WTC11 (cell line): ENCODE measurements at places on chromosomes 16 and 17. TPM values are rescaled to one million over a fixed set of nuclear protein-coding genes. Genes with fewer than 3 reads are reported as not detected.

Gene CDT1
- 142 to 154 TPM (median 149 TPM) in 3 replicates for total RNA-seq

GRCh38 chr16:66847533-66848067 is 3.4 kb downstream of the CA7 start:
- no peaks in the 10 kb centered on the region for H3K36me3 ChIP-seq
- peaks cover 58% of the 10 kb centered on the region for H3K27me3 ChIP-seq
- no peak overlapping the region for H3K27ac ChIP-seq
- no peak overlapping the region for H3K4me3 ChIP-seq
- peaks cover 13% of the 10 kb centered on the region for H3K4me1 ChIP-seq
- no peak for DNase-seq

DNA sequence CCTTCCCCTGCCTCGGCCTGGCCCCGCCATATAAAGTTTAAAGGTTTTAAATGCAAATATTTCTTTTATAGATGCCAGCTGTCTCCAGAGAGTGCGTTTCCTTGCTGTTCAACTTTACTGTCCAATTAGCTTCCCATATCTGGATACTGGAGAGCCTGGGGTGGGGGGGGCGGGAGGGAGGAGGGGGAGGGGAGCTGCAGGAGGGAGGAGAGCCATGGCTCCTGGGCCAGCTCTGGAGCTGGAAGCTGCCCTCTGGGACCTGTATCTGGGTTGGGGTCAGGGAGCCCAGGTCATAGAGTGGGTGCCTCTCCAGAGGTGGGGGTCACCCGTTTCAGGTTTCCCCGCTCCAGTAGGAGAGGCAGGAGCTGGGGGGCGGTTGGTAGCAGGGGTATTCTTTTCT is 6.2 kb upstream of the GSE1 start:
- H3K36me3 ChIP-seq = no peaks in the 10 kb centered on the region
- peaks cover 17% of the 10 kb centered on the region for H3K27me3 ChIP-seq
- H3K4me3 ChIP-seq = peak overlapping the region; percentile 64
- peaks cover 68% of the 10 kb centered on the region for H3K4me1 ChIP-seq
- no peak for DNase-seq

DNA sequence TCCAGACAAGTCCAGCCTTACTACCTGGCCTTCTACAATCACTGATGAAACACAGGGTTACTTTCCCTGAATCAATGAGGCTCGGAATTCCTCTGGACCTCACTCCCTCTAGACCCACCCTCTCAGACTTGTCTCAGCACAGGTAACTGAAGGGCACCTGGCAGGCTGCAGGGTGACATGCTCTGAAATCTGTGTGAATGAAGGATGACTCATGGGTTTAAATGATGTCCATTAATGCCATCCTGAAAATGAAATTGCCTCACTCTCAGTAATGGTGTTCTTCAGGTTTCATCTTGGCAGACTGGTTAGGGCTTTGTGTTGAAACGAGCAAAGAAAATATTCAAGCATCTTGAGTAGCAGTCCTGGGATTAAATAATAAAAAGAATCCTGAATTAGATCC is 134.4 kb downstream of the MAF start:
- H3K27me3 ChIP-seq = no peaks in the 10 kb centered on the region
- no peaks in the 10 kb centered on the region for H3K36me3 ChIP-seq
- no peaks in the 10 kb centered on the region for H3K4me1 ChIP-seq

Gene ITGB4
- total RNA-seq = 9.5 to 11.2 TPM (median 10.6 TPM) in 3 replicates

DNA sequence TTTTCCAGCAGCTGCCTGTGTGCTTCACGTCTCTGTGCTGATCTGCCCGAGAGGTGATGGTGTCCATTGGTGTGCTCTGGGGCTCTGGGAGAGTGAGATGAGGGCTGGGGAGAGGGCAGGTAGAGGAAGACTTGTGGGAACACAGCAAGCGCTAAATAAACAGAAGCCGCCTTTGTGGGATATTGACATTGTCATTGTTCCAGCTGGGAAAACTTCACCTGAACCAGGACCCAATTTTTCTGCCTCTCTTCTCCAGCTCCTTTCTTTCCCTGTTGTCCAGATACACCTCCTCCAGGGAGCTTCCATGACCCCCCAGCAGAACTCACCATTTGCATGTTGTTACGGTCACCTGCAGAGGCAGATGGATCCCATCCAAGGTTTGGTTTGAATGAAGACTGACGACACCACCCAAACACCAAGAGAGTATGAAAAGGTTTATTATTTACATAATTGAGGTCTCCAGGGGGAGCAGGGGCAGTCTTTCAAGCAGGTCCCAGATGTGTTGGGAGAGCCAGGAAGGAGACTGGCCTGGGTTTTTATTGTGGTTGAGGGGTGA is 3.6 kb upstream of the ITGA3 start:
- H3K4me1 ChIP-seq = peaks cover 56% of the 10 kb centered on the region
- no peak for DNase-seq
- H3K4me3 ChIP-seq = no peak overlapping the region
- H3K27ac ChIP-seq = no peak overlapping the region
- H3K27me3 ChIP-seq = peaks cover 18% of the 10 kb centered on the region

Gene MYH13
- total RNA-seq = not detected in 3 replicates

DNA sequence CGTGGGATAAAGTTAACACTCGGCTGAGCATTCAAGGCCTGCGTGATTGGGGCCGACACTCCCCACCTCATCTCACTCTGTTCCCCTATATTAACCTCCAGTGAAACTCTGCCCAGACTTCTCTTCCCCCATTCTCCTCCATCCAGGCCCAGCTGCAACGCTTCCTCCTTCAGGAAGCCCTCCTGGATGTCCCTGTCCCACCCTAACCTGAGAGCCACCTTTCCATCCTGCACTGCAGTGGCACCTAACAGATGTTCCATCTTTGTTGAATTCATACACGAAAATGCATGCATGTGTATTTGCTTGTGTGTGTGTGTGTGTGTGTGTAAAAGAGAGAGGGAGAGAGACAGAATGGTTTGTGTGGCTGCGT is 32.6 kb upstream of the SBK1 start:
- H3K36me3 ChIP-seq = no peaks in the 10 kb centered on the region
- peak overlapping the region; percentile 9; the same call in 1 of the 2 replicates for H3K4me3 ChIP-seq
- H3K4me1 ChIP-seq = peaks cover 47% of the 10 kb centered on the region
- H3K27ac ChIP-seq = no peak overlapping the region

DNA sequence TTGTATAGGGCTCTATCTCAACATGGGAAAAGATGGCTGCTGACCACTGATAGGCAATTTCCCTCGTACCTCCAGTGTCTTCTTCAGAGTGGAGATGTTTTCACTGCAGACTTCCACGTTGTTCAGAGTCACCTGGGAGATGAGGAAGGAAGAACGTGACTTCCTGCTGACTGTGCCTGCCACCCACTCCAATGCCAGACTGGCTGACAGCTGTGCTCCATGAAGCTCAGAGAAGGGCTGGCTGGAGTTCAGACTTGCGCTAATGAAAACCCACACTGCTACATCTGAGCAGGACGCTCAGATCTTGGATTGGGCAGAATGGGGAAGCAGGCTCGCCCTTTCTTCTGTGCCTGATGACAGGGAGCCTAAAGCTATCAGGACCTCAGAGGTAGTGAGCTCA is 33.1 kb downstream of the COG4 start:
- H3K4me3 ChIP-seq = no peak overlapping the region
- H3K4me1 ChIP-seq = no peaks in the 10 kb centered on the region
- no peak overlapping the region for H3K27ac ChIP-seq
- no peak for DNase-seq
- H3K27me3 ChIP-seq = no peaks in the 10 kb centered on the region

DNA sequence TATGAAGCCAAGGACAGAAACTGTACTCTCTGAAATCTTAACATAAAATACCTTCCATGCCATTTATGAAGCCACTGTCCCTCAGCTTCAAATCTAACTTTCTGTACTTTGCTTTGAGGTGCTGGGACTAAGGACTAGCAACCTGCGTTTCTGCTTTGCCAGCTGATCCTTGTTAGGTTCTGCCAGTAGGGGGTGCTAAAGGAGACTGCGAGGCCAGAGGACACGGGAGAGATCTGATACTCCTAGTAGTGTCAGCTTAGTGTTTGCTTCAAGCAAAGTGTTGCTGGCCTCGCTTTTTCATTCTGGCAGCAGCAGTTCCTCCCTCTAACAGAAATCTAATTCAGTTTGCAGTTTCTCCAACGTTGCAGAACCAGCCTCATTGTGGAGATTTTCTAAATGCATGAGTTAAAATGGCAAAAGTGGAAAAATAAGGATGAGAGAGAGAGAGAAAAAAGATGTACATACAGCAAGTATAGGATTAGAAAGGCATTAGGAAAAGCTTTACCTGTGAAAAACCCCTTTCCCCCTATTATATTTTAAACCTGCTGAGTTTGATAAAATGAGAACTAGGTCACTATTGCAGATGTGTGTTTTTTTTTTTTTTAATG is 297.5 kb downstream of the CA10 start:
- peak; percentile 60 for DNase-seq
- H3K4me3 ChIP-seq = no peak overlapping the region
- H3K4me1 ChIP-seq = no peaks in the 10 kb centered on the region
- peaks cover 32% of the 10 kb centered on the region for H3K36me3 ChIP-seq
- no peak overlapping the region for H3K27ac ChIP-seq
- H3K27me3 ChIP-seq = no peaks in the 10 kb centered on the region; the same call in 1 of the 2 replicates

Gene SBK1
- 79.4 to 85.7 TPM (median 82.6 TPM) in 3 replicates for total RNA-seq

DNA sequence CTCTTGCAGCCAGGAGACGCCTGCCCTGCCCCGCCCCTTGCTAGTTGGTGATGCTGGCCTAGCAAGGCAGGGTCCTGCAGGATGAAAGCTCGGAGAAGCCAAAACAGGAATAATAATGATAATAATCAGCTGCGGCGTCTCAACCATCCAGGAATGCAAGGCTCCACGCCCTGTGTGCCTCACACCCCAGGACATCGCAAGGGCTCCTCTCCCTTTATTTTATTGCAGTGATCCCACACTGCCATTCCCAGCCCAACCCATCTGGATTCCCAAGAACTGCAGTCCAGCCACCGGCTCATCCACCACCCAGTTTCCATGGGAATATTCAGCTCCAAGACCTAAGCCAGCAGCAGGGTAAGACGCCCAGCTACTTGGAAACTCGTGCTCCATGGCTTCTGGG is 21.0 kb upstream of the ZNF652 start:
- H3K27me3 ChIP-seq = peaks cover 3% of the 10 kb centered on the region; the same call in 1 of the 2 replicates
- no peak overlapping the region for H3K4me3 ChIP-seq
- H3K36me3 ChIP-seq = no peaks in the 10 kb centered on the region
- no peak for DNase-seq

DNA sequence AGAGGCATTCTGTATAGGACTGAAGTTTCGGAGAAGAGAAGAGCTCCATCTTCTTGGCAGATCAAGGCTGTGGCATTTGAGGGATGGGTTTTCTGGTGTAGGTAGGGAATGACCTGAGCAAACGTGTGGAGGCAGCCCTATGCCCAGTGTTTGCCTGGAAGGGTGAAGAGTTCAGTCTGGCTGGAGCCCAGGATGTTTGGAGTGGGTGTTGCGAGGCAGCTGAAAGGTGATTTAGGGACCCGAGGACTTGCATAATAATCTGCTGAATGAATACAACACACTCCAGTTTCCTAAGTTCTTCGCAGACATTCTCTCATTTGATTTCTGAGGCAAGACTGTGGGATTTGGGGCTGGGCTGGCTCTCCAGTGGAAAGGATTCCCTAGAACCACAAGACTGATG is 186.2 kb downstream of the CYLD start:
- no peak for DNase-seq
- H3K36me3 ChIP-seq = no peaks in the 10 kb centered on the region
- H3K4me1 ChIP-seq = peaks cover 10% of the 10 kb centered on the region; the same call in 1 of the 2 replicates
- no peak overlapping the region for H3K27ac ChIP-seq
- H3K4me3 ChIP-seq = no peak overlapping the region
